ENCODE measurements at places on chromosomes 6 and 20.

DNA sequence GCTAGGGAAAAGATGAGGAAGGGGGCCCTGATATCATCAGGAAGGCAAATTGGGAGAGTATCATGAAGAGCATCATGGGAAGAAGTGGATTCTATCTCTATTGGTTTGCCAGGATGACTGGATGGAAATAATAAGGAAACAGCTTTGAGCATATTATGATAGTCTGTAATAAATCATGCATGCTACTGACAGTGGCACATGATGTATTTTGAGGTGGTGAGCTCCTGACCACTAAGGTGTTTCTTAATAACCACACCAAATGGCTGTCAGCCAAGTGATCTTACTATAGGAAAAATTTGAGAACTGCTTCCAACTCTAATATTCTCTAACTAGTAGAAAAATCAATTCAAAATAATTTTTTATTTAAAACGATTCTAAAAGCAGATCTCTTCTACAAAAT, 548.4 kb upstream of the JAG1 start:
- no peak for DNase-seq

- no peak for DNase-seq
Observed at GRCh38 chr6:42374018-42374669, 77.6 kb downstream of the TRERF1 start.

GRCh38 chr20:14148042-14148441, 152.7 kb downstream of the MACROD2 start:
- no peak for DNase-seq

- DNase-seq = no peak
Observed at GRCh38 chr20:40293740-40294139, 395.3 kb downstream of the MAFB start.

- DNase-seq = no peak
Observed at GRCh38 chr6:89260832-89261231, 43.7 kb upstream of the GABRR1 start.

GRCh38 chr6:80335121-80335531, 228.7 kb downstream of the BCKDHB start:
- DNase-seq = no peak

- DNase-seq = no peak
Observed at GRCh38 chr20:25258828-25259227, 10.9 kb downstream of the PYGB start.

DNA sequence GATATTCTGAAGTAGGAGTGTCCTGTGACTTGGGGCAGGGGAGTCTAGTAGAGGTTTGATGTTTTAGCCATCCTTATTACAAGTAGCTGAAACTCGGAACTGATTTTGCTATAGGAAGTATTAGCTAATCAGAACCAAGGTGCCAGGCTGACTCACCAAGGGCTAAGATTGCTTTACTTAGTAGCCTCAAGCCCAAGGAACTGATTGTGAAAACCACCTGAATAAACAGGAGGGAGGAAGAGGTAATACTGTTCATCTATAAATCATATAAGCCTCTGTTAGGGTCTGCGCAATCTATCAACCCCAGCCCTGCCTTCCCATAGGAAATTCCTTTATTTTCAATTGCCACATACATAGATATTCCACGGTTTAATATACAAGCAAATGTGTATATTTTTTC, 54.4 kb downstream of the GNAS start:
- DNase-seq = no peak

- no peak for DNase-seq
Observed at GRCh38 chr6:129517288-129517687, 192.7 kb downstream of the ARHGAP18 start.

GRCh38 chr6:158083455-158084325, 84.4 kb downstream of the SERAC1 start:
- DNase-seq = no peak

All from activated CD4-positive, alpha-beta T cell treated with anti-CD3 and anti-CD28 coated beads for 4 hours (primary cell).